ENCODE measurements at places on chromosomes 6 and 20. TPM values are rescaled to one million over a fixed set of nuclear protein-coding genes. Genes with fewer than 3 reads are reported as not detected.

The MDFI gene
- not detected for total RNA-seq

The TP53TG5 gene
- not detected for total RNA-seq

The FBXO9 gene
- total RNA-seq, result 58.8 TPM

The RAB5IF gene
- 111 TPM for total RNA-seq

The HTR1B gene
- total RNA-seq, result 0.20 TPM

The BACH2 gene
- 28.6 TPM for total RNA-seq

The CYP39A1 gene
- 2.0 TPM for total RNA-seq

The TREML1 gene
- 19.2 TPM for total RNA-seq

The SPDEF gene
- total RNA-seq, result not detected

The OXT gene
- not detected for total RNA-seq

The CYP24A1 gene
- total RNA-seq, result not detected

The VGLL2 gene
- total RNA-seq, result not detected

The KHDC1 gene
- total RNA-seq, result 0.54 TPM

The SLC32A1 gene
- not detected for total RNA-seq

The CRISP3 gene
- total RNA-seq, result 4.1 TPM

The HLA-DRB5 gene
- 262 TPM for total RNA-seq

The TEAD3 gene
- total RNA-seq, result 9.3 TPM

The MROH8 gene
- 3.0 TPM for total RNA-seq

The STAU1 gene
- 67.7 TPM for total RNA-seq

The ULBP1 gene
- total RNA-seq, result not detected

The TCP11 gene
- total RNA-seq, result not detected

The DEFB128 gene
- not detected for total RNA-seq

The SEMG1 gene
- 0.72 TPM for total RNA-seq

The MAP7 gene
- 3.3 TPM for total RNA-seq

The TRIM40 gene
- total RNA-seq, result not detected

The BNIP5 gene
- not detected for total RNA-seq

Measured in spleen (tissue), 13 donors.